ENCODE measurements at places on chromosomes 7 and 10.

DNA sequence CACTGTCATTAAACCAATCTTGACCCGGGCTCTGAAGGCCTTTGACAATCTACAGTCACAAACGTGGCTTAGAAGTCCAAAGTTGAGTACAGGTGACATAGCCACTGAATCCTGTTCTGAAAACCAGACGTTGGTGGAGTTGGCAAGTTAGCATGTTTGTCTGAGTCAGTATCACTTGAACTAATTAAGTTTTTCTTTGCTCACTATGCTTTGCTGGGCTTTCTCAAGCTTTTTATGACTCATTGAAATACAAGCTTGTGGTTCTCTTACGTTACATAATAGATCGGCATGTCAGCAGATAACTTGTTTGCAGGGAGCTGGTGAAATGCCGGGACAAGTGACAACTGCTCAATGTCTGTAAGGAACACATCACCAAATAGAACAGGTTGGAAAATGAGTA, 53.8 kb downstream of the ARL5B start:
- DNase-seq: peak; percentile 94

DNA sequence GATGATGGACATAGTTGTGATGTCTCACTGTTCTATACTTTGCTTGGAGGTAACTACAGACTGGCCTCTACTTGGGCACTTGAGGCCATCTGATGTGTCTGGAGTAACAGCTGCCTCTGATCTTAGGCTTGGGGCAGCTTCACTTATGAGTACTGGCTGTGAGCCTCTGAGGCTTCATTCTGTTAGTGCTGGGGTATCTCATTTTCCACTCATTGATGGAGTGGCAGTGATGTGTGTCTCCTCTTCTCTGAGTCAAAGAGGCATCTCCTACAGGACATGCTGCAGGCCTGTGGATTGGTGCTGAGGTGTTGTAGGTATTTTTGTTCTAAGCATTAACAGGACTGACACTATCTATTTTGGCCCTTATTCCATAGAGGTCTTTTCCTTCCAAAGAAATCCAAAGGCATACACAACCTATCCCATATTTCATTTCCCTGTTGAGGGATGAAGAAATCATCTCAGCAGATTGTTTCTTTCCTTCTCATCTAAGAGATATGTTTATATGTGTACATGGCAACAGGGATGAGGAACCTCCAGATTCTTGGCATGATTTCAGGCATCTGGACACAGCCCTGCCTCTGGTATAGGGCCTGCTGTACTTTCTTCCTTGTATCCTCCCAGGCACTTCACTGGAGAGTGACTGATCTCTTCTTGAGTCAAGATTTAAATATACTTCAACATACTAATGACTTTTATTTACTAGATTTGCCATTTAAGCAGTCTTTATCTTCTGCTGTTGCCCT, 65.7 kb upstream of the NOBOX start:
- peak; percentile 86 for DNase-seq

DNA sequence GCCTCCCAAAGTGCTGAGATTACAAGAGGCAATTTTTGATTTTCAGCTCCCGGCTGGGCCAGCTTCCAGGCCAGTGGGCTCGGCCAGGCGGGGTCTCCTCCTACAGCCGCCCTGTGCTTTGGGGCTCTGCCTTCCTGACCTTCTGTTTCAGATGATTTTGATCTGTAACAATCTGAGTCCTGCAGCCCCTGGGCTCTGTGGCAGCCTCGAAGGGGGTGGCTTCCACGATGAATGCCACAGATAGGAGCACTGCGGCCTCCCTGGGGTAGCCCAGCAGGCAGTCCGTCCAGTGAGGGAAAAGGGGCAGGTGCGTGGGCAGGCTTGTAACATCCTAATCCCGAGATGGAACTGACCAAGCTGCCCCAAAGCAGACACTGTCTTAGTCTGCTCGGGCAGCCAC, 177.5 kb downstream of the DNAJB6 start:
- DNase-seq: no peak

DNA sequence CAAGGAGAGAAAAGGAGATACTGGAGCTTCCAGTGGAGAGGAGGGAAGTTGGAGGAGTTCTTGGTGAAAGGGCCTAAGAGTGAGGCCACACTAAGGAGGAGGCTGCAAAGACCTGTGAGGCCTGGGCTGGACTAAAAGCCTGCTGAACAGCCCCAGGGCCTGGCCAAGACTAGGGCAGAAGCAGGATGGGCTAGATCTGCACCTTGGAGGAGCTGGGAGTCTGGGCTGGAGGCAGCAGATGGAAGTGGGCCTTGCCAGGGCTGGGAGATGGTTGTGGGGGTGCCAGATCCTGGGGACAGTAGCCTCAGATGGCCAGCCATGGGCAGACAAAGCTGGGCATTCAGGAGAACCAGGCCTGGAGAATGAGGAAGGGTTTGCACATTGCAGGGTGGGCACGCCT, 6.5 kb upstream of the PURB start:
- no peak for DNase-seq

DNA sequence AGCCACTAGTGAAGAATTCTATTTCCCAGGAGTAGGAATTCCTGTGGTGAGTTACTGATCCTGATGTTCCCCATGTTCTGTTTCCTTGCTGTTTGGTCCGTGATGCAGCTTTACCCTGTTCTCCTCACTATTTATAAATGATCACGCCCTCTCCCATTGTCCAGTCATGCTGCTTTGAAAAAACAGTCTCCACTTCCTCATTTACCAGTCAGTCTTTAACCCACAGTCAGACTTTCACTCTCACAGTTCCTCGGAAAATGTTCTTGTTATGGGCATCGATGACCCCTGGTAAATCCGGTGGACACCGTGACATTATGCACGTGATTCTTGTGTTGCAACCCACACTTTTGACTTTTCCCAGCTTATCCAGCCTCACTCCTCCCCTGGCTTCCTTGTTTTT, 14.4 kb downstream of the SCIN start:
- DNase-seq: peak; percentile 9

DNA sequence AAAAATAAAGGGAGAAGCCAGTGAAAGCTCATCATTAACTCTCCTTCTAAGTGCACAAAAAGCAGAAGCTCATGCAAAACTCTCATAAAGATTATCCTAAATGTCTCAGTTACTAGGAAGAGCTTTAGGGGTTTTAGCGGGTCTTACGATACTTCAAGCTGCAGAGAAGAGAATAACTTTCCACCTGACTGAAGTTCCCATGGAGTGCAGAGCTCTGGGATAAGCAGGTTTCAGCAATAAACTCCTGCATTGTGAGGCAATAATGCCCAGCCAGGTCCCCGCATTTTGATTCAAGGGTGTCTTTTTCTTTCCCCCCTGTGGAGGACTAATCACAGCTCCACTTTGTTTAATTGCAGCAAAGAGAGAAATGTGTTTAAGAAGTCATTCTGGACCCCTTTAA, 241.9 kb upstream of the SP8 start:
- no peak for DNase-seq

DNA sequence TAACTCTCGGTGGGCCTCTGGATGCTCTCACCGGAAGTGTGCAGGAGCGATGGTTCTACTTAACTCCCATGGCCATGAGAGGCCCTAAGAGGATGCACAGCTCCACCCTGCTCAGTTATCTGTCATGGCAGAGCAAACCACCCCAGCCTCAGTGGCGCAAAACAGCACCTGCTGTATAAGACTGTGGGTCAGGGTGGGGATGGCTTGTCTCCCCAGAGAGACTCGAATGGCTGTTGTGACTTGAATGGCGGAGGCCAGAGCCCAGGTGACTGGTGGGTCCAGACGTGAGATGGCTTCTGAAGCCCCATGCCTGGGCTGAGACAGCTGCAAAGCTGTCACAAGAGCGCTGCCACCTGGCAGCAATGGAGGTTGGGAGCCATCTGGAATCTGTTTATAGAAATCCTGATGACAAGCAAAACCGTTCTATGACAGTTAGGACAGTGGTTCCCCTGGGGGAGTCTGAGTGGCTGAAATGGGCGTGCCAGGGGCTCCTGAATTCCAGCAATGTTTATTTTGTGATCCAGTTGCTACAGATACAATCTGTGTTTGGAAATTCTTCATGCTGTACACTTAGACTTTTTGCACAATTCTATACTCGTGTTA, 490.5 kb downstream of the TCERG1L start:
- DNase-seq: no peak

DNA sequence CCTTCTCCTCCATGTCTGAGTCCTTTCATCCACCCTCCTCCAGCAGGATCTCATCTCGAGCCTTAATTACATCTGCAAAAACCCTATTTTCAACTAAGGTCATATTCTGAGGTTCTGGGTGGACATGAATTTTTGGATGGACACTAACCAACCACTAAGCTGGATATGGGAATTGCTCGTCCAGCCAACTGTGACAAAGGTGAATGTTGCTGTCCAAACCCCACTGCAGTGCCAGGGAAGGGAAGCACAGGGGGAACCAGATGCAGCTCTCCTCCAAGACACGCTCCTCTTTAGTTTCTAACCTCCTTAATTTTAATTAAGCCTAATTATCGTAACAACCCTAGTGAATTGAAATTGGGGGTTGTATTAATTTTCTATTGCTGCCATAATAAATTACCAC, 65.1 kb upstream of the EBF3 start:
- DNase-seq: no peak

GRCh38 chr10:72251635-72252034, 22.1 kb upstream of the DDIT4 start:
- DNase-seq: no peak

- peak; percentile 73 for DNase-seq
Measured at GRCh38 chr10:43292755-43293676, 26.2 kb upstream of the RASGEF1A start.

GRCh38 chr7:28922624-28923331, 35.4 kb downstream of the TRIL start:
- DNase-seq: peak; percentile 88

GRCh38 chr10:126570245-126570570, 100.3 kb downstream of the C10orf90 start:
- DNase-seq: no peak

DNA sequence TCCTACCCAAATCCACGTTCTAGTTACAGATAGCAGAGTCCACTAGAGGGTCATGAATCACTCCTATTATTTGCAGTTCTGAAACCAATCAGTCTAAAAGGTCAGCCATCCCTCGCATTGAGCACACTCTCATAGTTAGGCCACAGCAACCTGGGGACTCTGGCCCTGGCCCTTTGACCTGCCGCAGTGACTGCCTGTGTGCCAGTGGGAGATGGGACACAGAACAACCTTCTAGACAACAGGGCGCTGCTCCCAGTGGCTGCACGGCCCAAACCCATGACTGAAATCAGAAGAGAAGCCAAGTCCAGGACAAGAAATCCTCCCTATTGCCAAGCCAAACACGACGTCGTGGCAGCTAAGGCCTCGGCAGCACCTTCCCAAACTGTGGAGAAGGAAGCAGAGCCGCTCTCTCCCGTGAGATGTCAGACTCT, 158.5 kb downstream of the HERPUD2 start:
- no peak for DNase-seq

DNA sequence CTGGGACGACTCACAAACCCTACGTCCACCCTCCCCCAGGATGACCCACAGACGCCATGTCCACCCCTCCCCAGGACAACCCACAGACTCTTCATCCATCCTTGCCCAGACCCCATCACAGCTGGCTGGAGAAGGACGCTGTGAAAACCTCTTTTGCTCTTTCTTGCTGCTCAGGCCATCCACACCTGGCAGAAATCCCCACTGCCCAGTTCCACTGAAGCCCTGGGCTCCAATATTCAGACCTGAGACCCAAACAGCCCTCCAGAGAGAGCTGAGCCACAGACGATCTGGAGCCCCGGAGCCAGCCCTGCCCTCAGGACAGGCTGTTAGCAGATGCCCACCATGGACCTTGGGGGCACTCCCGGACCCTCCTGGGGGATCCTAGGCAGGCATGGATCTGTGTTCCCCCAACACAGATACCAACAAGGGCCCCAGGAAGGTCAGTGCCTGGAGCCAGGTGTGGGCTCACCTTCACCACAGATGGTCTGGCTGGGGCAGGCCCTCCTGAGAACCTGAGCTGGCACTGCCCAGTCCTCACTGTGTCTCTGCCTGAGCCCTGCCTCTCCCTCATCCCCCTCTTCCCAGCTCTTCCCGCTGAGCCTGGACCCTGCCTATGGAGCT, 226.2 kb downstream of the PTPRN2 start:
- DNase-seq: no peak

DNA sequence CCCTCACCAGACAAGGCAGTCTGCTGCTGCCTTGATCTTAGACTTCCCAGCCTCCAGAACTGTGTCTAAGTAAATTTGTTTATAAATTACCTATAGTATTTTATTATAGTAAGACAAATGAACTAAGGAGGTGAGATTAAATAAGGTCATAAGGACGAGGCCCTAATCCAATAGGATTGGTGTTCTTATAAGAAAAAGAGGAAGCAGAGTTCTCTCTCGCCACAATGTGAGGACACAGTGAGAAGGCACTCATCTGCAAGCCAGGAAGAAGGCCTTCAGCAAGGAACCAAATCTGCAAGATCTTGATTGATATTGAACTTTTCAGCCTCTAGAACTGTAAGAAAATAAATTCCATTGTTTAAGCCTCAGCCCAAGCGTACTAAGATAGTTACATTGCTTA, 6.1 kb upstream of the ZNF438 start:
- no peak for DNase-seq

- DNase-seq: no peak
Measured at GRCh38 chr10:8581521-8582225, 527.2 kb downstream of the GATA3 start.

GRCh38 chr7:37056234-37056912, 332.1 kb upstream of the AOAH start:
- no peak for DNase-seq

DNA sequence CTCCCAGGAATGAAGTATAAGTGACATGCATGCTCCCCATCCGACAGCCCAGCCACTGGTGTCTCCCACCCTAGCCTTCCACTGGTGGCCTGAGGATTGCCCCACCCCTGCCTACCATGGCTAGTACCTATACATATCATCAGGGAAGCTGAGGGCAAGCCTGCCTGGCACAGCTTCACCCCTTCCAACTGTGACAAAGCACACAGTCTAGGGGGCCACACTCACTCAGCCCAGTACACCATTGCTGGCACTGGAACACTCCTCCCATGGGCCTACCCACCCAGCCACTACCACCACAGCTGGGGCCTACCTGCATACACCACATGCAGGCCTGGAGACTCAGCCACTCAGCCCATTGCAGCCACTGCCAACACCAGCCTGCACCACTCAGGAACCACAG, 393.1 kb upstream of the STEAP1 start:
- no peak for DNase-seq

- no peak for DNase-seq
Measured at GRCh38 chr7:561631-562373, 42.2 kb upstream of the PDGFA start.

- no peak for DNase-seq
Measured at GRCh38 chr7:11313801-11314200, 340.1 kb downstream of the PHF14 start.
